ENCODE measurements at places on chromosomes 7 and 10.

DNA sequence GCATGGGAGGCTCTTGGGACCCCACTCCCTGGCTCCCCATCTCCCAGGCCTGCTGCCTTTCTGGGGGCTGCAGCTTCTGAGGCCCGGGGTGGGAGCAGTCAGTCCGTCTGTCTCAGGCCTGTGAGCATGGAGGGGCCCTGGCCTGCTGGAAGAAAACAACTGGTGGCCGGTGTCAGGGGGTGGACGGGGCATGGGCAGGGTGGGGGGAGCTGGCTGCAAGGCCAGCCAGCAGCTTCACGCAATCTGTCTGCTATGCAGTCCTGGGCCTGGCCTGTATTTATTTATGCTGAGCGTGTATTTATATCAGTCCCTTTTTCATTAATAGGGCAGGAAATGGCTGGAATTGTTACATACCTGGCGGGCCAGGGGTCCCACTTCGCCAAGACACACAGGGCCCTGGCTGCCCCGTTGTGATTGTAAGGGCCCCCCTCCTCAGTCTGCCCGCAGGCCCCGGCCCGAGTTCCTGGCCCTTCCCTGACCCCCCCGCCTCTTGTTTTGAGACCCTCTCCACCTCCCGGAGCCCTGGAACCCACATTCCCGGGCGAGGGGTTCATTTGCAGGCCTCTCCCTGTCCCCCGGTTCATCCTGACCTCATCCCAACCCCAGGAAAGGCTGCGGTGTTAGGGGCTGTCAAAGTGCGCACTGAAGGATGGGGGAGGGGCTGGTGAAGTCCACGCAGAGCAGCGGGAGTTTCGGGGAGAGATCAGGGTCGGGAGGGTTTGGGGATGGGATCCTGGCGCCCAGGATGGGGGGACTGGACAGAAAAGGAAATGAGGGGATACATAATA lies 8.2 kb downstream of the TMEM270 start:
- DNase-seq: no peak

GRCh38 chr7:101985903-101986734 lies 168.7 kb downstream of the CUX1 start:
- no peak for DNase-seq

- no peak for DNase-seq
These were observed 786.0 kb downstream of the GRID1 start for GRCh38 chr10:85580585-85580984.

- DNase-seq: no peak
These were observed 25.9 kb downstream of the CYP2W1 start for GRCh38 chr7:1008733-1009363.

- no peak for DNase-seq
These were observed 28.4 kb upstream of the PFKFB3 start for GRCh38 chr10:6174201-6174874.

GRCh38 chr10:125116041-125116649 lies 44.2 kb downstream of the CTBP2 start:
- peak; percentile 25 for DNase-seq

GRCh38 chr7:155571581-155572345 lies 25.4 kb upstream of the CNPY1 start:
- DNase-seq: no peak

DNA sequence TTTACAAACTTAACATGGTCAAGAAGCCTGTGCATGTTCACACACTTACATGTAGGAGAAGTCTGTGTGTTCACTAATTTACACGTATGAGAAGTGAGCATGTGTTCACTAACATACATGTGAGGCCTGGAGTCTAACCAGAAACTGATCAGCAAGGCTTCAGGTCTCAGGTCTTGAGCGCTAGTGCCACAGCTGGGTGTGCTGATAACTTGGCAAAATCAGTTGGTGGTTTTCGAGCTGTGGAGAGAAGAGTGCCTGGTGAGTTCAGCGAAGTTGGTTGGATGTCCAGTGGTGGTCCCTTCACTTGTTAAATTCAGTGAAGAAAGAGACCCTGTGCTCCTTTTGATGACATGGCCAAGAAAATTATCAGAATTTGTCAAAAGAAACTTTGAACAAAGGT lies 98.7 kb downstream of the CELF2 start:
- DNase-seq: no peak

DNA sequence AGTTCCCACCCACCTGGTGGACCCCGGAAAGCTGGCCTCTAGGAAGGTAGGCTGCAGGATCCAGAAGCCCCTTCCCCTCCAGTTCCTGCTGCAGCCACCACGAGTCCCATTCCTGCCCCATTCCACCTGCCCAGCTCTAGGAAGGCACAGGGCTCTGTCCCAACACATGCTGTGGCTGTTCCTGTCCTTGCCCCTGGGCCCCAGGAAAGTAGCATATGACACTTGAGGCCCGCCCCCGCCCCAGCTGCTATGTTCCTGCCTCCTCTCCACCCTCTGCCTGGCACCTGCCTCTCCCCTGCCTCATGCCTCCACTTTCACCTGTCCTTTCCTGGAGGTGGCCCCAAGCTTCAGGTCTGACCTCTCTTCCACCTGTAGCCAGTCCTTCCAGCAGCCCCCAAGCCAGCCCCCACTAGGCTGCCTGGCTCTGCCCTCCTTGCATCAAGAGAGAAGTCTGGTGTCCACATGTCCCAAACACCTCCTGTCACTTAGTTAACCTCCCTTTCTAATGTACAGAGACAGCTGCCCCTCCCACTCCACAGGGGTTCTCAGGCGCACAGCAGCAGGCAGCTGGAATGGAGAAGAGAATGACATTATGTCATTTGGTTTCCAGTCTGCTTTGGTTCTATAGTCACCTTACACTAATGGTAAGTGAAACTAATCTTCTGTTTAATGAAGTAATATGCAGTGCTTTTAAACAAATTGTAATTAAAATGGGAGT lies 22.7 kb downstream of the YKT6 start:
- DNase-seq: no peak

DNA sequence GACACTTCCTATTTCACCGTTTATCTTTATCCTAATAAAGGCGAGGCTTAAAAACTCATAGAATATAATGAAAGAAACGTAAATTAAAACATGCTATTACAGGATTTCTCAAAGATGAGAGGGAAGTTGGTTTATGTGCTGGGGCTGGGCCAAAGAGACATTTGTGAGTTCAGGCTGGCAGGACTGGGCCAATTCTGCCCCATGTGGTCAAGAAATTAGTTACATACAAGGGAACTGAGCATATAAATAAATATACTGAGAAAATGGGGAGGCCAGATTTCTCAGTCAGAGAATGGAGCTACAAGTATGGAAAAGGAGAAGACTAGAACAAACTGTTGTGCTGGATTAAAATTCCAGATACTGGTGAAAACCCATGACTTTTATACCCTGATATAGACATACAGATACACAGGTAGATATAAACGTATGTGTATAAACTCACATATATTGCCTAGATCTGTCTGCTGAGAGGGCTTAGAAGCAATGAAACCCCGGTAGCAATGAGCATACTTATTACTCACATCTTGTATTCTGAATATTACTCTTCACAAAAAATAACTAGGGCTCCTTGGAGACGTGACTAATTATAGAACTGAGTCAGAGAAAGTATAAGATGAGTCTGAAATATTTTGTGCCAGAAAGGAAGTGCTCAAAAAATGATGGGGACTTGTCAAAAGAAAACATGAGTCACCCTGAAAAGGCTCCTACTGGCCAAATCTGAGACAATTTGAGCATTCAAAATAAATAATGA lies 155.7 kb upstream of the FGFR2 start:
- no peak for DNase-seq

DNA sequence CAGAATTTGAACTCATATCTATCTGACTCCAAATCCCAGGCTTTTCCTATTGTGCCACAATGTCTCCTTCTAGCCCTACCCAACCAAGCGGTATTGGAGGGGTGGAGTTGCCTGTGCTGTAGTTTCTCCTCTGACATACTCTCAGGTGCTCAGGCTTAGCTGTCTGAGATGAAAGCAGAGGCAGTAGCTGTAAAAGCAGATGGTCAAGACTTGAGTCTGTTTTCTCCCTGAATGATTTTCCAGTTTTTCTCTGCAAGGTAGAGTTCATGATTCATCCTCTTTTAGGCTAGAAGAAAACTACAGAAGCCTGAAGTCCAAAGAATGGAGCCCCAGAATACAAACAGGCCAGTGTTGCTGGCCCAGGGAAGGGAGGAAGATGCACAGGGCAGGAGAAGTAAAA lies 130.0 kb downstream of the PDE1C start:
- DNase-seq: no peak

GRCh38 chr7:42017349-42017986 lies 219.5 kb downstream of the GLI3 start:
- DNase-seq: no peak
